ENCODE measurements at places on chromosomes 7 and 10. TPM values are rescaled to one million over a fixed set of nuclear protein-coding genes. Genes with fewer than 3 reads are reported as not detected.

DNA sequence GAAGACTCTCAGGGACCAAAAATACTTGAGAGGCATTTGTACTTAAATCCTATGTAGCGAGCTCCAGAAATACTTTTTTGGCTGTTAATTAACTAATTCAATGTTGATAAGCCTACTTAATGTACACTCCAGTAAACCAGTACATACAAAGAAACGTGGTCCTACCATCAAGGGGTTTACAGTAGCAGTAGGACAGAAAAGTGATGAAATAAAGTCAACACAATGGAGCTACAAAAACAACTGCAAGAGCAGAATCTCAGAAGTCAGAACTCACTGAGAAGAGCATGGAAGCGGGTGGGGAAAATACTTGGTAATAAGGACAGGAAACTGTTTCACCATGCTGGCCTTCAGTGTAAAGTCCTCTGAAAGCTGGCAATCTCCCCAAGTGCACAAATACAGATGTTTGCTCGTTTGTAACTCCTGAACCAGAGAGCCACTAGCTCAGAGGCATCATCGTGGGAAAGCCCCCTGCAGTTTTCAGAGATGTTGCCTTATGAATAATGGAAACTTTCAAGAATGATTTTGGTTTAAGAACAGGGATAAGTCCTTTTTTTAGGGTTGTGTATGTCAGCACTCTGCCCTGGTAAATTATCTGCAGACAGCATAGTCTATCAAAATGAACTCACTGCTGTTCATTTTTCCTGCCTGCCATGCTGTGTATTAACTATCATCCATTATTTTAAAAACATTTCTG, 233.2 kb downstream of the SORCS1 start:
- H3K36me3 ChIP-seq: no peaks in the 10 kb centered on the region
- no peaks in the 10 kb centered on the region for H3K27me3 ChIP-seq
- no peaks in the 10 kb centered on the region for H3K4me1 ChIP-seq
- H3K4me3 ChIP-seq: no peak overlapping the region

GRCh38 chr10:112979927-112980326, 29.9 kb downstream of the TCF7L2 start:
- H3K27ac ChIP-seq: no peak overlapping the region
- peaks cover 4% of the 10 kb centered on the region for H3K4me1 ChIP-seq
- peaks cover 2% of the 10 kb centered on the region for H3K36me3 ChIP-seq
- no peaks in the 10 kb centered on the region for H3K27me3 ChIP-seq

GRCh38 chr10:83982812-83983211, 156.5 kb upstream of the GHITM start:
- H3K36me3 ChIP-seq: no peaks in the 10 kb centered on the region
- H3K27me3 ChIP-seq: no peaks in the 10 kb centered on the region
- DNase-seq: no peak
- H3K4me1 ChIP-seq: no peaks in the 10 kb centered on the region
- H3K27ac ChIP-seq: no peak overlapping the region

DNA sequence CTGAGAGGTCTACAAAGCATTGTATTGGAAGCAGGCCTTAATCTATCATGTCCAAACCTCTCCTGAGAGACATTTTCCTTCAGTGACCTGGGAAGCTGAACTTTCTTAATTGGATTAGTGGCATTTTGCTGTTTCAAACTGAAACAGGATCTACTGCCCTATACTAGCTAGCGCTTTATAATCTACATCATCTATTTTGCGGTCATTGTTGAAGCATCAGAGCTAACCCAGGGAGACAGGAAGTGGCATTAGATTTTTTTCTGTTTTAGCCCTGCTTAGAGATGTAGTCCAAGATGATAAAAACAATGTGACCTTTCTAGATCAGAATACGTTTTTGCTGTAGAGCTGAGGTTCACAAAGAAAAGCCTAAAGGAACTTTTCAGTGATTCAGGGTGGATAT, 147.4 kb upstream of the AGR3 start:
- no peaks in the 10 kb centered on the region for H3K27me3 ChIP-seq
- no peak overlapping the region for H3K4me3 ChIP-seq
- H3K36me3 ChIP-seq: no peaks in the 10 kb centered on the region
- H3K27ac ChIP-seq: no peak overlapping the region

DNA sequence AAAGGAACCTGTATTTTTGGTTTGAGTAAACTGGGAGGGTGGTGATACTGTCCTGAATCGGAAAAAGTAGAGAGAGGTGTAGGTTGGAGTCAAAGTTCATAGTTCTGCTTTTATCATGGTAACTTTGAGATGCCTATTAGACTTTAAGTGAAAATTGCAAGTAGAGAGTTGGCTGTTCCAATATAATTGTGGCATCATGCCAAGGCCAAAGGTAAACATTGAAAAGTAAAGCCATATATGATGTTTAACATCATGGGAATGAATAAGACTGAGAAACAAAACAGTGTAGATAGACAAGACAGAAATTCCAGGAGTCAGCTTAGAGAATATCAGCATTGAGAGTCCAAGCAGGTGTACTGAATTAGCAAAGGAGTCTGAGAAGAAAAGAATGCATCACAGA, 570.9 kb downstream of the HTR7 start:
- no peaks in the 10 kb centered on the region for H3K4me1 ChIP-seq
- no peaks in the 10 kb centered on the region for H3K36me3 ChIP-seq
- no peak for DNase-seq
- H3K27me3 ChIP-seq: no peaks in the 10 kb centered on the region

- H3K4me3 ChIP-seq: no peak overlapping the region
- DNase-seq: no peak
- H3K27ac ChIP-seq: no peak overlapping the region
- no peaks in the 10 kb centered on the region for H3K36me3 ChIP-seq
Measured at GRCh38 chr7:135922263-135922662, 54.9 kb downstream of the MTPN start.

GRCh38 chr10:24652381-24652957, 71.2 kb downstream of the ARHGAP21 start:
- DNase-seq: no peak
- no peaks in the 10 kb centered on the region for H3K36me3 ChIP-seq
- H3K4me3 ChIP-seq: no peak overlapping the region
- H3K27me3 ChIP-seq: no peaks in the 10 kb centered on the region
- no peaks in the 10 kb centered on the region for H3K4me1 ChIP-seq

DNA sequence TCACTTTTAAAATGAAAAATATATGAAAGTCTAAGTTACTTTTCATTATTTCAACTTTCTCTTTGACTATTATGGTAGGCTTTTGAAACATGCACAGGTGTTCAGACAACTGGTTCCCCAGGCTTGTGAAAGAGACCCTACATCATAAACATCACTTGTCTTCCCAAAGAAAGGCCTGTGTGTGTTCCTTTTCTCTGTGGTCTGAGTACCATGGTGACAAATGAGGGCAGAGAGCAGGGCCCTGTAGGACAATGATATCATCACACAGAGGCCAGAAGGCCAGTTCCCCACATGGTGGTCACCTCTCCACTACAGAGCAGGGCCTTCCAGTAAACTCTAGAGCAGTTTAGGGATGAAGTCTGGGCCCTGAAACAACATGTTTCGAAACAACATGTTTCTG, 288.8 kb downstream of the USP6NL start:
- no peaks in the 10 kb centered on the region for H3K27me3 ChIP-seq
- DNase-seq: no peak
- peaks cover 40% of the 10 kb centered on the region for H3K36me3 ChIP-seq
- H3K27ac ChIP-seq: no peak overlapping the region
- H3K4me1 ChIP-seq: no peaks in the 10 kb centered on the region

- H3K4me3 ChIP-seq: no peak overlapping the region
- peaks cover 2% of the 10 kb centered on the region for H3K4me1 ChIP-seq
- no peak overlapping the region for H3K27ac ChIP-seq
- H3K27me3 ChIP-seq: no peaks in the 10 kb centered on the region
- no peak for DNase-seq
Measured at GRCh38 chr7:132964876-132965275, 117.0 kb downstream of the CHCHD3 start.

- no peaks in the 10 kb centered on the region for H3K27me3 ChIP-seq
- H3K4me1 ChIP-seq: peaks cover 21% of the 10 kb centered on the region
- H3K36me3 ChIP-seq: no peaks in the 10 kb centered on the region
- no peak for DNase-seq
- no peak overlapping the region for H3K27ac ChIP-seq
- H3K4me3 ChIP-seq: no peak overlapping the region
Measured at GRCh38 chr10:29411666-29412315, 122.9 kb downstream of the LYZL1 start.

DNA sequence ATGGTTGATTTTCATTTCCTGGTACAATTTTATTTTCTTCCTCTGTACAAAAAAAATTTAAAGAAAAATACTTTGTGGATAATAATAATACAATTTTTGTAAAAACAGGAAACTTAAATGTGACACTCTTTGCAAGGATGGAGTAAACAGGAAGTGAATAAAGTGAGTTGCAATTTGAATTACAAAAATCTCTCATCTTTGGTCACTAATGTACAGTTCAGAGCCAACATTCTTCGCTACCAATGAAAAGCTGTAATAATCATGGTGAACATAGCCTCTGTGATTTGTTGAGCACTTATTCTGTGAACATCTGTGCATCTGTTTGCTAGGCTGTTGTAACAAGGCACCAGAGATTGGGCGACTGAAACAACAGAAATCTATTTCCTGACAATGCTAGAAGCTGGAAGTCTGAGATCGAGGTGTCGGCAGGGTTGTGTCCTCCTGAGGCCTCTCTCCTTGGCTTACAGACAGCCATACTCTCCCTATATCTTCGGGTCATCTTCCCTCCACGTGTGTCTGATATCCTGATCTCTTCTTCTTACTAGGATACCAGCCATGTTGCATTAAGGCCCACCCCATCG, 295.3 kb upstream of the KLF6 start:
- peaks cover 3% of the 10 kb centered on the region for H3K4me1 ChIP-seq
- H3K27ac ChIP-seq: no peak overlapping the region
- no peaks in the 10 kb centered on the region for H3K36me3 ChIP-seq
- no peak overlapping the region for H3K4me3 ChIP-seq
- no peaks in the 10 kb centered on the region for H3K27me3 ChIP-seq

DNA sequence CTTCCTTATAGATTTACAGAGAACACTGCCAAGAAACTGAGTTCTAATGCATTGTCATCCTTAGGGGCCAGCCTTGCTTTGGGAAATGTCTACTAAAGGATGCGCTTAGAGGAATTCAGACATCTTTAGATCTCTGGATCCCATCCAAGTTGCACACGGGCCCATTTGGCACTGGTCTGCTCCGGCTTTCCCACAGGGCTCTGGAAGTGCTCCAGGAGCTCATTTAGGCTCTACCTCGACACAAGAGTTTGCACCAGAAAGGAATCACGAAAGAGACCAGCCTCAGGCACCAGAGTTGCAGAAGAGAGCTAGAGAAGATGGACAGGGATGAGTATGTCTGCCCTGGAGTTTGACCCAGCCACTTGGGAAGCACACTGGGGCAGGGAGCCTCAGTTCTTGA, 150.1 kb upstream of the TMEM72 start:
- H3K36me3 ChIP-seq: no peaks in the 10 kb centered on the region
- DNase-seq: no peak
- H3K4me1 ChIP-seq: no peaks in the 10 kb centered on the region
- H3K27me3 ChIP-seq: no peaks in the 10 kb centered on the region
- no peak overlapping the region for H3K27ac ChIP-seq

DNA sequence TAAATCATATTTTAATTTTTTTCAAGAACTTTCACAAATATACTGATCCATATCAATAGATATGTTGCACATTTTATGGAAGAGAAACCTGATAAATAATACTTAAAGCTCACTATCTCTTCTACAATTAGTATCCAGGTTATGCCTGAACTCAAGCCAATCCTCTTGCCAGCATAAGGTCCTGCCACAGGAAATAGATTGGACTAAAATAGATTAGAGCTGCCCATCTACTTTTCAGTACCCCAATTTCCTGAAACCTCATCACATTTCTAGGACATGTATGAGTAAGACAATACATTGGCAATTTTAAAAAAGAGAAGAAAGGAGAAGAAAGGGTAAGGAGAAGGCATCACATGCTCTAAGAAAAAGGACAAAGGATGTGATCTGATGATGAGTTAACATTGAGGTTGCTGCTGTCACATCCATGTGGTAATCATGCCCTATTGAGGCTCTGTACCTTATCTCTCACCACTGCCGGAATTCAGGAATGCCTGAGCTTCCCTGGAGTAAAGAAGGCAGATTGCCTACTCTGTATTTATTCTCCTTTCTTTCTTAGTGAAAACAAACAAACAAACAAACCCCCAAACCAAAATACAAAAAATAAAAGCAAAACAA, 199.7 kb downstream of the ANK3 start:
- no peaks in the 10 kb centered on the region for H3K36me3 ChIP-seq
- no peaks in the 10 kb centered on the region for H3K27me3 ChIP-seq
- H3K27ac ChIP-seq: no peak overlapping the region

GRCh38 chr10:79454259-79454658, 8.8 kb upstream of the ZCCHC24 start:
- no peaks in the 10 kb centered on the region for H3K27me3 ChIP-seq
- no peaks in the 10 kb centered on the region for H3K36me3 ChIP-seq
- H3K4me3 ChIP-seq: no peak overlapping the region
- peaks cover 12% of the 10 kb centered on the region for H3K4me1 ChIP-seq
- H3K27ac ChIP-seq: no peak overlapping the region

GRCh38 chr10:97822261-97822687, 27.4 kb upstream of the GOLGA7B start:
- DNase-seq: no peak
- no peak overlapping the region for H3K27ac ChIP-seq
- no peaks in the 10 kb centered on the region for H3K27me3 ChIP-seq
- no peak overlapping the region for H3K4me3 ChIP-seq
- no peaks in the 10 kb centered on the region for H3K4me1 ChIP-seq

The SPAM1 gene
- total RNA-seq: not detected

The HPSE2 gene
- 3.3 TPM for total RNA-seq

The CLCN1 gene
- total RNA-seq: 0.18 TPM

The JAZF1 gene
- 14.6 TPM for total RNA-seq

The CACNB2 gene
- 5.1 TPM for total RNA-seq

The SH3PXD2A gene
- 47.6 TPM for total RNA-seq

The CCL26 gene
- total RNA-seq: not detected

The IDI2 gene
- 0.18 TPM for total RNA-seq

The PAPSS2 gene
- 107 TPM for total RNA-seq

The AHCYL2 gene
- 172 TPM for total RNA-seq

The CLRN3 gene
- not detected for total RNA-seq

The GNGT1 gene
- total RNA-seq: not detected

Measured in lung (tissue), 17 donors.